ENCODE measurements at places on chromosomes 2 and 18.
A peak's percentile ranks its signal among the peaks of the same experiment; 100 is the strongest.

DNA sequence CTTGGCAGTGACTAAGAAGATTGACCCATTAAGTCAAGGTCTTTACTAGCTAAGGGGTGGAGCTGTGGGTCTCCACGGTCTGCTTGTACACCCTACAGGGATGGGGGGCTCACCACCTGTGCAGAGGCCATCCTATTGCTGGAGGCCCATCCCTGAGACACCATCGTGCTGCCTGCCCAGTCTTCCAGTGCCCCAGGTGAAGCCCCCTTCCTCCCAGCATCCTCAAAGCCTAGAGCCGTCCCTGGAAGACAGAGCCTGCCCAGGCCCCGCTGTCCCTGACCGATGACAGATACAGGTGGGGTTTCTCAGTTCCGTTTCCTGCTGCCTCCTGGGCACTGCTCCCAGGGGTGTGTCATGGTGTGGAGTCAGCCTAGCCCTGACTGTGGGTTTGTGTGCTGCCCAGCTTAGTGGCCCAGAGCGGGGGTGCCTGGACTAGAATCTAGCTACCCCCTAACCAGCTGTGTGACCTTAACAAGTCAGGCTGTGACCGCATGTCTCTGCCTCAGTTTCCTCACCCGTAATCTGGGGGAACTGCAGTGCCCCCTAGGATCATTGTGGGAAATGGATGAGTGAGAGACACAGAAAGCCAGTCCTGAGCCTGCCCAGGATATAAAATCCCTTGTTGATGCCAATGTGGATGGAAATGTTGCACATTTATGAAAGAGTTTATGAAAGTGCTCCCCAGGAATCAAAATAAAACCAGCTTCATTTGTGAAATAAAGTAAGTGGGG, 2.0 kb downstream of the OTOS start:
- peak; percentile 35 for DNase-seq

DNA sequence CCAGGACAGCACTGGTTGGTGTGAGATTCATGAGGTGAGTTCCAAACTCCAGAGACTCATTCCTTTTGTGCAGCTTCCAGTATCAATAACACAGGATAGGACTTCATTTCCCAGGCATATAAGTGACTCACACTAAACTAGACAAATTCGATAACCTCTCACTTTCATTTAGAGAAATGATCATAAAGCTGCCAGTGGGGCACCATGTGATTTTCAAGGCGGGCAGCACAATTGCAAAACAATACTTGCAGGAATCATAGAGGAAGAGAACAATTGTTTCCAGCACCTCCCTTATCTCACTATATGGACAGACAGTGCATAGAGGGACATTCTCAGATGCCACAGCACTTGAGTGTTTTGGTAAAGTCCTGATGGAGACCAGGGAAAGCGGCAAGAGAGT, 31.3 kb upstream of the DNAH7 start:
- DNase-seq = no peak

- no peak for DNase-seq
Observed at GRCh38 chr2:241443486-241444223, 64.7 kb downstream of the STK25 start.

- DNase-seq = no peak
Observed at GRCh38 chr2:128195435-128195984, 104.5 kb downstream of the UGGT1 start.

GRCh38 chr2:97769308-97769707, 55.9 kb downstream of the ZAP70 start:
- DNase-seq = no peak

- DNase-seq = no peak
Observed at GRCh38 chr2:126883666-126884040, 15.0 kb upstream of the TEX51 start.

DNA sequence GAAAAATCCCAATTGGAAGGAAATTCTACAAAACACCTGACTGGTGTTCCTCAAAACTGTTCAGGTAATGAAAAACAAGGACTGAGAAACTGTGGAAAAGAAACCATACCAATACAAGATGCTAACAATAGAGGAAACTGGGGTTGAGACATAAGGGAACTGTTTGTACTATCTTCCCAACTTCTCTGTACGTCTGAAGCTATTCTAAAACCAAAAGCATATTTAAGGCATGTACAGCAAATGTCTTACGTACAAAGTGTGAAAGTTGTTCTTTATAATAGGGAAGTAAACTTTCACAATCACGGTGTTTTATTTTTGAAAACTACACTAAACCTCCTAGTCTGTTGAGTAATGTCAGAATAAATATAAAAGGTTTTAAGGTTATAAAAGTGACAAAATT, 776.1 kb upstream of the RAB6C start:
- DNase-seq = no peak

DNA sequence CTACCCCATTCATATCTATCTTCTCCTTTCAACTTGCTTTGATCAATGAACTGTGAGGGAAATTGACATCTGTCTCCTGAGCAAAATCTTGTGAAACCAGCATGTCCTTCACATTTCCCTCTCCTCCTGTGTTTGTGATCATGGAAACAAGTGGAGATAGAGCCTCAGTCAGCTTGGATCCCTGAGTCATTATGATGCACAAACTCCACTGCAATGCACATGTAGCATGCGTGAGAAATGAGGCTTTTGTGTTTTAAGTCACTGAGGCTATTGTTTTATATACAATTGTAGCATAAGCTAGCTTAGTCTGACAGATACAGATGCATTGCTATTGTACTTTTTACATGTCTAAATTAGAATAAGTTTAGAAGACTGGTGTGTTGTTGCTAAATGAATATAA, 85.2 kb upstream of the HNMT start:
- no peak for DNase-seq

- no peak for DNase-seq
Observed at GRCh38 chr18:42545825-42546224, 569.7 kb downstream of the RIT2 start.

- no peak for DNase-seq
Observed at GRCh38 chr2:129469871-129470270, 509.6 kb upstream of the RAB6C start.

GRCh38 chr2:62506421-62506750, 391 bp upstream of the TMEM17 start:
- no peak for DNase-seq

- DNase-seq = no peak
Observed at GRCh38 chr2:127220102-127220767, at the start of gene CYP27C1. Gene CYP27C1, minus strand, starts transcription at chr2:127220299. Its CDS starts 29 bp downstream, at chr2:127220270.

DNA sequence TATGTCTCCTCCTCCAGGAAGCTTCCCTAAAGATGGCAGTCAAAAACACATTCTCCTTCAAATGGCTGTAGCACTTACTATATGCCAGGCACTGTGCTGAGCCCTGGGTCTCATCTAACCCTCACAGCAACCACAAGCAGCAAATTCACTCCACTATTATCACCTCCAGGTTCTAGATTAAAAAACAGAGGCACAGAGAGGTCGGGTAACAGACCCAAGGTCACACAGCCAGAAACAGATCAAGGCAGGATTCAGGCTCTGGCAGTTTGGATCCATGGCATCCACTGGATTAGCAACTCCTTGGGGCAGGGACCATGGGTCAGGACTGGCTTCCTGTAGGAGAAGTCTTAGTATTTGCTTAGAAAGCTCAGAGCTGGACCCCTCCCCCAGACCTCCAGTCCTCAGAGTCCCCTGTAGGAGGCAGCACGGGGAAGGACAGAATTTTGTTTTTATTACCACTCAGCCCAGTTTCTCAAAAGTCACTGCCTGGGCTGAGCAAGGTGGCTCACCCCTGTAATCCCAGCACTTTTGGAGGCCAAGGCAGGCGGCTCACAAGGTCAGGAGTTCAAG, 34.4 kb downstream of the ZFP36L2 start:
- no peak for DNase-seq

DNA sequence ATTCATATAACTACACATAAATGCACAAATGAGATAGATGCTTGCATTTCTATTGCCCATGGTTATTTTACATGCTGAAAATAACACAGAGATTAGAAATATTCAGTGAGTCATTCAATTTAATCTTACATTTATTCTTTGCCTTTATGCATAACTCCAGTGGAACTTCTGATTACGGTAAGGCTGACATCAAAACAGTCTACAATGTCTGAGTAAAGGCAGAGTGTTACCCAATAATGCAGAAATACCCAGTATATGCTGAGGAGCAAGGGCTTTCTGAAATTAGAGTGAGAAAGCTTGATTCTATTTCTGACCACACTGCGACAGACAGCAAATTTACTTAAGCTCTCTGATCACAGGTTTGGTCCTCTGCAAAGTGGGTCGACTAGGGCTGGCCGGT, 9.2 kb downstream of the NMI start:
- no peak for DNase-seq

- no peak for DNase-seq
Observed at GRCh38 chr2:178536037-178536436, 55.8 kb downstream of the PLEKHA3 start.

DNA sequence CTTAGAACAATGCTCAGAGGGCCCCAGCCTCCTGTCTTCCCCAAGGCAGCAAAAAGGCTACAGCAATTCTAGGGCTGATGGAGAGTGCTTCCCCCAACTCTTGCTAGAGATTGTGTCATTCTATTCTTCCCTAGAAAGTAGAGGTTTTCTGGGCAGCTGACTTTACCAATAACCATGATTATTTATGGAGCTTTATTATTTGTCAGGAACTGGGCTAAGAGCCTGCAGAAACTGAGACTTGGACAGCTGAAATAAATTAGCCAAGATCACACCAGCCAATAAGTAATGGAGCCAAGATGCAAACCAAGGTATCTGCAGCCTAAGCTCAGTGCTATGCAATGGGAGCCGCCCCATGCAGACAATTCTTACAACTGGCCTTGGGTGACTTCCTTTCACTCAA, 84.8 kb downstream of the CCBE1 start:
- DNase-seq = no peak

DNA sequence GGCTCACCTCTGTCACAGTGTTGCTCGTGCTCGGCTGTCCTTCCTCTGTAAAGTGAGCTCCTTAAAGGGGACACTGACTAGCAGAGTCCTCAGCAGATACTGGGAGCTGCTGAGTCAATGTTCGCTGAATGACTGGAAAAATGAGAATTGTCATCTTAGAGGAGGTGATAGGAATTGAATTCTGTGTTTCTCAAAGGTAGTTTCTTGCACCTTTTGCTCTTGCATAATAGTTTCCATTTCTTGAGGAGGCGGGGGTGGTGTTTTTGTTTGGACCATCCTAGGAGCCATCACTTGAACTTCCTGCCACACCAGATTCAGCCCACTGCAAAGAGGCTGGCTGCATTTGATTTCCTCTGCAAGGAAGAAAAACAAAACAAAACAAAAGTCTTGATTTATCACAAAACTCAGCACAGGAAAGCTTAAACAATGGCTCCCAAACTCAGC, 11.4 kb upstream of the RFX8 start:
- no peak for DNase-seq

- DNase-seq = no peak
Observed at GRCh38 chr2:218255446-218255845, 5.4 kb upstream of the GPBAR1 start.

- peak; percentile 92 for DNase-seq
Observed at GRCh38 chr18:59139291-59139614, 431 bp upstream of the SEC11C start.

DNA sequence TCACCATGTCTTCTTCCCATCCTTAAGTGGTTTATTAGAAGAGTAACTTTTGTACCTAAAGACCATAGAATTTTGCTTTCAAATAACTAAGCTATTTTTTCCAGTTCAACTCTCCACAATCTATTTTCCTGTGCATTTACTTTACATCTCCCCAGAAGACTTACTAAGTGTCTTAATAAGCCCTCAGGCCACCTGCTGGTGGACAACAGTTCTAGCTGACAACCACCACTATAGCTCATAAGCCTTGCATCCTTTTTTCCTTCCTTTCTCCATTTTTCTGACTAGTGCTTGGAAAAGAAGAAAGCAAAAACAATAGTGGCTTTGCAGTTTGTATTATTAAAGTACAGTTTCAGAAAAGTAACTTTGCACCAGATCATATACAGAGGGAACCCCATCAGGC, 149.5 kb upstream of the TMEM200C start:
- DNase-seq = no peak

- DNase-seq = no peak
Observed at GRCh38 chr2:39837856-39838453, 58.9 kb upstream of the THUMPD2 start.

GRCh38 chr18:57575542-57575941, 11.0 kb downstream of the FECH start:
- DNase-seq = no peak

GRCh38 chr2:600542-601386, 76.4 kb downstream of the TMEM18 start:
- DNase-seq = no peak

DNA sequence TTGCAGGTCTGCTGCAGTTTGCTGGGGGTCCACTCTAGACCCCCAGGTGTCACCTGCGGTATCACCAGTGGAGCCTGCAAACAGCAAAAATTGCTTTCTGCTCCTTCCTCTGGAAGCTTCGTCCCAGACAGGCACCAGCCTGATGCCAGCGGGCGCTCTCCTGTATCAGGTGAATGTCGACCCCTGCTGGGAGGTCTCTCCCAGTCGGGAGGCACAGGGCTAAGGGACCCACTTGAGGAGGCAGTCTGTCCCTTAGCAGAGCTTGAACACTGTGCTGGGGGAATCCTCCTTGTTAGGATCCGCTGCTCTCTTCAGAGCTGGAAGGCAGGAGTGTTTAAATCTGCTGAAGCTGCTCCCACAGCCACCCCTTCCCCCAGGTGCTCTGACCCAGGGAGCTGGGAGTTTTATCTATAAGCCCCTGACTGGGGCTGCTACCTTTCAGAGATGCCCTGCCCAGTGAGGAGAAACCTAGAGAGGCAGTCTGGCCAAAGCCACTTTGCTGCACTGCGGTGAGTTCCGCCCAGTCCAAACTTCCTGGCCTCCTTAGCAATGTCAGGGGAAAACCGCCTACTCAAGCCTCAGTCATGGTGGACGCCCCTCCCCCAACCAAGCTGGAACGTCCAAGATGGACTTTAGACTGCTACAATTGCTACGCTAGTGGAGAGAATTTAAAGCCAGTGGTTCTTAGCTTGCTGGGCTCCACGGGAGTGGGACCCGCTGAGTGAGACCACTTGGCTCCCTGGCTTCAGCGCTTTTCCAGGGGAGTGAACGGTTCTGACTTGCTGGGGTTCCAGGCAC, 652.5 kb downstream of the KCNJ3 start:
- DNase-seq = no peak

GRCh38 chr2:240895656-240896388, at the start of gene MAB21L4:
Gene MAB21L4, minus strand, starts transcription at chr2:240896156. Its CDS starts 159 bp downstream, at chr2:240895997.
- DNase-seq = no peak

GRCh38 chr2:108925286-108925685, 63.7 kb downstream of the EDAR start:
- no peak for DNase-seq

GRCh38 chr2:134301099-134301927, 47.4 kb downstream of the MGAT5 start:
- no peak for DNase-seq

DNA sequence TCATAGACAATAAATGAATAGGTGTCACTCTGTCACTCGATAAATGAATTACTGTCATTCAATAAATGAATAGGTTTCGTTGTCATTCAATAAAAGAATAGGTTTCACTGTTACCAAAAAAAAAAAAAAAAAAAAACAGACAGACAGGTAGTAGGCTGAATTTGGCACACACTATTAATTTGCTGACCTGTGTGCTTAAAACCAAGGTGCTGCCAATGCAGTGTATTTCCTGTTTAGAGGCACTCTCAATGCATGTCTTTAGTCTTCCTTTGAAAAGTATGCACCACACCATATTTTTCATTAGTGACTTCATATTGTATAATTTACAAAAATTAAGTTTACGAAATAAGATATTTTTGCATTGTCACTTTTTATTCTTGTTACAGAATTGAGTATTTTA, 16.2 kb downstream of the ANKRD62 start:
- no peak for DNase-seq

- peak; percentile 64 for DNase-seq
Observed at GRCh38 chr18:44725300-44726058, 44.8 kb downstream of the SETBP1 start.

- DNase-seq = no peak
Observed at GRCh38 chr2:217707131-217707611, 295.6 kb downstream of the TNS1 start.

GRCh38 chr2:153474407-153474806, 4.2 kb downstream of the RPRM start:
- no peak for DNase-seq

All from posterior cingulate gyrus (tissue), 11 donors.